RWPE2 (cell line): ENCODE measurements at places on chromosomes 11 and 22.

DNA sequence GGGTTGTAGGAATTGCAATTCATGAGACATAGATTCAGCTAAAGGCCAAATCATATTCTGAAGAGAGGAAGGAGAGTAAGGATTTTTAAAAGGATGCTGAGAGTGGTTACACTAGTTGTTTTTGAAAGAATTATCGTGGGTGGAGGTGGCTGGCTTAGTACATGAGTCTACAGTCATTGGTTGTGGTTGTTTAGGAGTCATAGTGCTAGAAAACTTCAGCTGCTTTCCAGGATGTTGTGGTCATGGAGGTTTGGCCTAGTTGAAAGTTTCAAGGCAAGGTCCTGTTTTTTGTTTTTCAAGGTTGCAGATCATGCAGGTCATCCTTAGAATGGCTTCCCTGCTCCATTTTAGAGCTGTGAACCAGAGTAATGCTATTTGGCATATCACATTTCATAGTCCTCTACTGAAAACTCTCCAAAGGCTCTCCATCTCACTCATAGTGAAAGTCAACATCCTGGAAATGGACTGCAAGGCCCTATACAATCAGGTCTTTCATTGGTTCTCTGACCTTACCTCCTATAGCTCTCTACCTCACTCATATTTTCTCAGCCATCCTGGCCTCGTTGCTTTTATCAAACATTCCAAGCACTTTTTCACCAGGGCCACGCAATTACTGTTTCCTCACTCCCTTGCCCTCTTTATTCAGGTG, 26.1 kb upstream of the ZBTB44 start:
- DNase-seq: no peak

GRCh38 chr11:46242952-46243795, 34.3 kb upstream of the CREB3L1 start:
- DNase-seq: peak; percentile 90

DNA sequence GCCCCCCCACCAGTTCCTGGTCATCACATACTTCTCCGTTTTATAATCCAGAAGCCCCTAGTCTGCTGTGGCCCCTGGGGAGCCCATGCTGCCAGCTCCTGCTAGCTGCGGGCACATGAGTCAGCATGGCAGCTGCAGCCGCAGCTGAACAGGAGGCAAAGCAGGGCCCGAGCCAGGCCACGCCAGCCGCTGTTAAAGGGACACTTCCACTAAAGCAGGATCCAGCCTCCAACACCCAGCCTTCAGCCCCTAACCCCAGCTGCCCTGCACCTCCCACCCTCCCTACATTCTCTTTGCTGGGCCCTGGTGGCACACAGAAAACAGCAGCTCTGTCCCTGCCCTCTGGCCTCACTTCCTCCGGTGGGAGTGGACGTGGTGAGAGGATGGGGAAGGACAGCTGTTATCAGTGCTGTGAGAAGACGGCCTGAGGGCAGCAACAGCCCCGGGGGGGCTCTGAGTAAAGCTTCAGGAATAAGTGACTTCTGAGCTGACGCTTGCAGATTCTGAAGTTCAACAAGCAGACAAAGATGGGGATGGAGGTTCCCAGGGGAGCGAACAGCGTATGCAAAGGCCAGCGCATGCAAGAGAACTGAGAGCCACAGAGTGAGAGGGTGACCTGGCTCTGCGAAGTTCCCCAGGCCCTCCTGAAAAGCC, 688 bp upstream of the LRRC74B start:
- no peak for DNase-seq

GRCh38 chr11:18580113-18580766, 8.3 kb downstream of the UEVLD start:
- DNase-seq: no peak

DNA sequence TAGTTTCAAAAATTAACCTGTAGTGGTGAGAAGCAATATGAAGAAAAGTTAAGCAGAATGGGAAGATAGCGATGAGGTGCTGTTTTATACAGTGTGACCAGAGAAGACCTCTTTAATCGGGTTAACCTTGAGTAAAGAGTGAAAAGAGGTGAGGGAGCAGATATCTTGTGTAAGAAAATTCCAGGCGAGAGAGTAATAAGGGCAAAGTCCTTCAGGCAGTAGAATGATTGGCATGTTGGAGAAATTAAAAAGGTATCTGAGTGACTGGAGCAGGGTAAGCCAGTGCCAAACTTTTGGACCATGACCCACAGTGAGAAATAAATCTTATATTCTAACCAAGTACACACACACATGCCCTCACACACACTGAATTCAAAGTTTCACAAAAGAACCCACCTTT, 374.7 kb upstream of the LARGE1 start:
- DNase-seq: no peak

DNA sequence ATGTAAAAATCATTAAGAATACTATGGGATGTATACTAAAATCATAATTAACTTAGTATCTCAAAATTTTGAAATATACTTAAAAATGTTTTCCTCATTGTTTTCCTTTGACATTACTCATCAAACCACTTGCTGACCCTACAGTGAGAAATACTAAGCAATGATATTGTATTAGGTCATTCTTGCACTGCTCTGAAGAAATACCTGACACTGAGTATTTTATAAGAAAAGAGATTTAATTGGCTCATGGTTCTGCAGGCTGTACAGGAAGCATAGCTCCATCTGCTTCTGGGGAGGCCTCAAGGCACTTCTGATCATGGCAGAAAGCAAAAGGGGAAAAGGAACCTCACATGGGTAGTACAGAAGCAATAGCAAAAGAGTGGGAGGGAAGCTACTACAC, 950.9 kb upstream of the CHORDC1 start:
- no peak for DNase-seq

GRCh38 chr22:47933226-47933625, 1170.8 kb downstream of the TBC1D22A start:
- DNase-seq: no peak

- DNase-seq: no peak
Observed at GRCh38 chr11:6995703-6996102, 24.4 kb downstream of the ZNF214 start.

DNA sequence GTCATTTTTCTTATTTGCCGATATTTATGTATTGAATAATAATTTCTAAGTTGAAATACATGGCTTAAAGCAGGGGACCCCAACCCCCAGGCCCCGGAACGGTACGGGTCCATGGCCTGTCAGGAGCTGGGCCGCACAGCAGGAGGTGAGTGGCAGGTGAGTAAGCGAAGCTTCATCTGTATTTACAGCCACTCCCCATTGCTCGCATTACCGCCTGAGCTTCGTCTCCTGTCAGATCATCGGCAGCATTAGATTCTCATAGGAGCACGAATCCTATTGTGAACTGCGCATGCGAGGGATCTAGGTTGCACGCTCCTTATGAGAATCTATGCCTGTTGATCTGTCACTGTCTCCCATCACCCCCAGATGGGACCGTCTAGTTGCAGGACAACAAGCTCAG, 4.5 kb downstream of the ZMAT5 start:
- DNase-seq: no peak

- peak; percentile 55 for DNase-seq
Observed at GRCh38 chr22:50445071-50445879, 29.6 kb downstream of the SBF1 start.

- DNase-seq: peak; percentile 93
Observed at GRCh38 chr22:27719535-27720227, 81.9 kb downstream of the MN1 start.

GRCh38 chr11:15687342-15687741, 572.6 kb downstream of the INSC start:
- no peak for DNase-seq

DNA sequence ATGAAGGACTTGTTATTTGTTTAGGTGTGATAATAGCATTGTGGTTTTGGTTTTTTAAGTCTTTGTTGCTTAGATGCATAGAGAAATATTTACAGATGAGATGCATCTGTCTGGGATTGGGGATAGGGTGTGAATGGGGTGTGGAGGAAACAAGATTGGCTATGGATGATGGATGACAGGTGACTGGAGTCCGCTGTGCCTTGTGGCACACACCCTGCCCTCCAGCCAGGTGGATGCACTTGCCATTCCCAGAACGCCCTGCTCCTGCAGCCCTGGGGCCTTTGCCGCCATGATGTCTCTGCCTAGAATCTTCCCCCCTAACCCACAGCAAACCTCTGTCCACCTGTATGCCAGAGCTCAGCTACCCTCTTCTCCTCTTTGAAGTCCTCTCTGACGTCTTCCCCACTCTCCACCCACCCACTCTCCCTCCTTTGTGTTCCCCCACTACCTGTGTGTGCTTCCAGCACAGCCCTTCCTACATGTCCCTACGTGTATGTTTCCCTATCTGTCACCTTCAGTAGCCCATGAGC, 54.7 kb downstream of the WNT11 start:
- no peak for DNase-seq

DNA sequence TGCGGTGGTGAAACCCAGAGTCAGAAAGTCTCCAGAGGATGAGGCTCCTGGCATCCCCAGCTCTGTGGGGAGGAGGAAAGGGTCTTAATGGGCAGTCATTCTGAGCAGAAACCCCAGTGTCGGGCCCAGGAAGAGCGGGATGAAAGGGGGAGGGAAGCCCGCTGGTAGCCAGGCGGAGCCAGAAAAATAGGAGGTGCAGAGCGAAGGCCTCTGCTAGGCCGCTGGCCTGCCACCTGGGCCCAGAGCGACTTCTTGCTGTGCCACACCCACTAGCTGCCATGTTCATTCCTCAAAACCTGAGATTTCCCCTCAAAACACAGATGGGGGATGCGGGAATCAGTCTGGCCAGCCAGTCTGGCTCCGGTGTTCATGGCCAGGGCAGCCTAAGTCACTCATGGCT, 650 bp upstream of the POU2AF3 start:
- DNase-seq: no peak

DNA sequence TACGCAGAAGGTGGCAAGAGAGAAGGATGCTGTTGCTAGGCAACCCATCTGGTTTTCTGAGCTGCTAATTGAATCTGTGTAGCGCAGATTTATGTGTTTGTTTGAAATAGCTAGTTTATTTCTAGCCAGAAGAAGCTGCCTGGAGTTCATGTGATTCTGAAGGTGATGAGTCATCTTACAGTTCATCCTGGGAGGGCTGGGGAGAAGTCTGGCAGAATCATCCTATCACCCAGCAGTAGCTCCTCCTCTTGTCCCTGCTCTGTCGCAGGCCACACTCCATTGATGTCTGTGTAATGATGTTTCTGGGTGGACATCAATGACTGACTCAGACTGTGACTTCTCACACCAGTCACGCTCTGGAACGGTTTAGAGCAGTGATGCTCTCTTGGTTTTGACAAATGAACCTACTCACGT, 4.8 kb upstream of the FBXO7 start:
- DNase-seq: no peak
